Activated naive CD4-positive, alpha-beta T cell treated with anti-CD3 and anti-CD28 coated beads for 36 hours (primary cell): ENCODE measurements at places on chromosomes 3 and 15. TPM values are rescaled to one million over a fixed set of nuclear protein-coding genes. Genes with fewer than 3 reads are reported as not detected.

The CPOX gene
- total RNA-seq: 22.0 TPM

DNA sequence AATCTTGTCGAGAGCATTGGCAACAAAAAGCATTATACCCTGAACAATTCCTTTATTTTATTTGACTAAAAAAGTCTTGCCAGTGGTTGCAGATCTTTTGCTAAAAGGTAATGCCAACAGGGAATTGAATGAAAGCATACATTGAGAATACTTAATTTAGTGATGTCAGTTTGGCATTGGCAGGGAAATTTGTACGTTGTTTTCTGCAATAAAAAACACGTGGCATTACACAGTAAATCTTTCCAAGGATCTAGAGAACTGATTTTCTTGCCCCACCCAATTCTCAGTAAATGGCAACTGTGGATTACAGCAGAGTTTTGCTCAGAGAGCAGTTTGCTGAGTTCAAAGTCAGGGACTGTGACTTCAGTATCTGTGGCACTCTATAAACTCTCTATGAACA, 38.3 kb upstream of the IGSF10 start:
- no peak for DNase-seq

GRCh38 chr3:122497425-122497824, 17.3 kb downstream of the KPNA1 start:
- DNase-seq: peak; percentile 65

GRCh38 chr3:53089511-53089910, 40.7 kb downstream of the RFT1 start:
- DNase-seq: no peak

GRCh38 chr15:60918234-60918959, 310.7 kb downstream of the RORA start:
- DNase-seq: no peak

DNA sequence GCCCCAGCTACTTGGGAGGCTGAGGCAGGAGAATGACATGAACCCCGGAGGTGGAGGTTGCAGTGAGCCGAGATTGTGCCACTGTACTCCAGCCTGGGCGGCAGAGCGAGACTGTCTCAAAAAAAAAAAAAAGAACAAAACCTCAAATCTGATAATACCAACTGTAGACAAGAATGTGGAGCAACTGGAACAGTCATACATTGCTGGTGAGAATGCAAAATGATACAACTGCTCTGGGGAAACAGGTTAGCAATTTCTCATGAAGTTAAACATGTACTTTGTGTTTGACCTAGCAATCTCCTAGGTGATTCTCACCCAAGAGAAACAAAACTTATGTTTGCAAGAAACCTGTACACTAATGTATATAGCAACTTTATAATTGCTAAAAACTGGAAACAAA, 4.4 kb upstream of the VHL start:
- DNase-seq: no peak

The IQCF5 gene
- total RNA-seq: not detected

The TTLL13 gene
- 0.26 TPM for total RNA-seq

DNA sequence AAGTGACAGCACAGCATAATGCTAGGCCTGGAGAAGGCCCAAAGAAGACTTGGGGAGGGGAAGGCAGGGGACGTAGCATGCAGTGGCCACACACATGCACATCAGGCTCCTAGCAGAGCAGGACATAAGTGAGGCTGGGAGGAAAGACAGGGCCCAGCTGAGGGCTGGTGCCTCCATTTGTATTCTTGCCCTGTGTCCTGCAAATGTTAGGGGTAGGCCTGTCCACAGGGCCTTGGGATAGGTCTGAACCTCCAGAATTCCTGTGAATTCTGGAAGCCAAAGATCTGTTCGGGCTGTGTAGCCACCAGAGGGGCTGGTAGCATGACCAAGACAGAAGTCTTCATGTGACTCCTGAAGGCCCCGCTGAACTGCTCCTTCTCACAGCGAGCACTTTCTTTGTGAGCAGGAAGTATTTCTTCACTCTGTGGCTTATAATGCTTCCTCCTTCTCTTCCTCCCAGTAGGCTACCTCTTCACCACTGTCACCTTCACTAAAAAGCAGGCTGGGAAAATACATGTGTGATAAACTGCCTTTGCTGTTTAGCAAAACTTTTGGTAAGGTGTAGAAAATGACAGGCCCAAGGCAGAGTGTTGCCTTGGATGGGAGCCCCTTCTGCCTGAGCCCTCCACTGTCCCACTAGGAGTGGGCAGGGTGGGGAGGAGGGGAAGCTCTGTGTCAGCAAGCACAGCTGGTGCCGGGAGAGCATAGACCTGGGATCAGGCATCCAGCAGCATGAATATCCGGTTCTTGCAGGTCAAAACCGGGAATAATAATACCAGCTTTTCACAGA, 8.4 kb downstream of the CERS3 start:
- no peak for DNase-seq

DNA sequence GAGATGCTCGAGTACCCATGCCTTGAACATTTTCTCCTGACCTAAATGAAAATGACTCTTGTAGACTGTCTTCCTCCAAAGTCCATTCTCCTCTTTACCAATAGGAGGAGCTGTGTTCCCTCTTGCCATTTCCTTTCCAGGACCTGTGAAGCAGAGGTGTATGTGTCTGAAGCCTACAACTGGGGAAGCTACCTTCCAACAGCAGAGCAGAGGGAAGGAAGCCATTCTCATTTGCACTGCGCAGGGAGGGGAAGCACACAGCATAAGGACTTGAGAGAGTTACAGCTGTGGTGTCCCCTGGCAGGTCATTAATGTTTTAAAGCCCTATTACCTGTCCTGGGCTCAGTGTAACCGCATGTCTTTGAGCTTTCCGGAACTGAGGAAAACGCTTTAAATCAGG, 38.7 kb downstream of the HSPBAP1 start:
- DNase-seq: peak; percentile 26

The GNAT1 gene
- not detected for total RNA-seq

The PATL2 gene
- 6.3 TPM for total RNA-seq

DNA sequence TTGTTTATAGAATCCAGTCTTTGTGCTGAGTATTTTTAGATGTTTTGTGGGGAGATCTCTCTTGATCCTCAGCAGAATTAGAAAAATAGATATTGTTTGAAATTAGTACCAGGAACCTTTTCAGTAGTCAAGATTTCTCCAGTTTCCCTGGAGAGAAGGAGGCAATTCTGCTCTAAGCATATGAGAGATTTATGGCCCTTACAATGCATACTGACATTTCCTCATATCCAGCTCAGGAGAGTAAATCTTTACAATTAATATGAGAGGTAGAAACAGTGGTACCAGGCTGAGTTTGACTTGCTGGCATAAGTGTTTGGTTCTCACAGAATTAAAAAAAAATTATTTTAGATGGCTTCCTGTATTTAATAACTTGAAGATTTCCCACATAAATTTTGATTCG, 239.1 kb upstream of the SGO1 start:
- DNase-seq: no peak

The NLGN1 gene
- total RNA-seq: not detected
